ENCODE measurements at places on chromosomes 13 and 19.

- DNase-seq = no peak
These were observed 254.2 kb downstream of the GPC5 start for GRCh38 chr13:91652404-91653301.

DNA sequence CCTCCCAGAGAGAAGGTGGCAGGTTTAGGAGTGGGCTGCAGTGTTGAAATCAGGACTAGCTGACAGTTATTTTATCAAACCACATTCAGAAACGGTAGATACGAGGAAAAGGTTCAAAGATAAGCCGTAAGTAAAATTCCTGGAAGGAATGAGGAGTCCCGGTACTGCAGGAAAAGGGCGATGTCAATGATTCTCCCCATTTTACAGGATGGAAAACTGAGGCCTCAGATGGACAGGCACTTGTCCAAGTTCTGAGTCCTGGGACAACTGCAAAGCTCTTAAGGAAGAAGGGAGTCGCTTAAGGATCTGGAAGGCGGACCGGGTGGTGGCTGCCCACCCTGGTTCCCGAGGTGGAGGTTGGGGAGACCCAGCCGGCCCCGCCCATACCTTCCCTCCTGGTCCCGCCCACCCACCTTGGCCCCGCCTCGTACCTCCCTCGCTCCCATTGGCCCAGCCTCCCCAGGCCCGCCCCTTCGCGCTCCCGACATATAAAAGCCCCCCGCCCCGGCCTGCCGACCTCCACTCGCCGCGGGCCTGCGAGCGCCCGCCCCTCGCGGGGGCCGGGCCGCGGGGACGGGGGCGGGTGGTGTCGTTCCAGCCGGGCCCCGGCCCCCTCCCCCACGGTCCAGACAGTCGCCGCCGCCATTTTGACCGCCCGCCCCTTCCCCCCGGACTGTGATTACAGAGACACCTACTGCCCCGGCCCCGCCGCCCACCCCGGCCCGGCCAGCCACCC lies 603 bp downstream of the RFX1 start:
- DNase-seq = peak; percentile 77

DNA sequence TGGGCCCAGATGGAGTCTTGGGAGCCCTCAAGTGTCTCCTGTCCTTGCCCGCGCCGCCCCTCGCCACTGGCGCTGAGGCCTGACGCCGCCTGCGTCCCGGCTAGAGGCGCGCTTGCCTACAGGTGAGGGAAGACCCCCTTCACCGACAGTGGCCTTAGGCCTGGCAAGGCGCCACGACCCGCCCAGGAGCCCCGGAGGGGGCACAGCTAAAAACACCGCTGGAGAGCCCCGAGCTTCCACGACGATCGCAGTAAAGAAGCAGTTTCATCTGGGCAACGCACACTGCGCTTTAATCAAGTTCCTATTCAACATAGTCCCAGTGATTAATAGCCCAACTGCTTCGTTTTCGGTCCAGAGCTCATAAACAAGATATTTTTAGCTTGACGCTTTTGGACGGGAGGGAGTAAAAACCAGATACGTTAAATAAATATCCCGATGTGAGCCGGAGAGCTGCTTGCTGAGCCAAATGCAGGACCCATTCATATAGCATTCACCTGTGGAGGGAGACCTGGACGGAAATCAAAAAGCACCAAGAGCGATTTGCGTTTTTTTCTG lies 1.5 kb upstream of the CEBPA start:
- DNase-seq = no peak

GRCh38 chr13:112059457-112060281 lies 7.3 kb upstream of the SOX1 start:
- DNase-seq = no peak

DNA sequence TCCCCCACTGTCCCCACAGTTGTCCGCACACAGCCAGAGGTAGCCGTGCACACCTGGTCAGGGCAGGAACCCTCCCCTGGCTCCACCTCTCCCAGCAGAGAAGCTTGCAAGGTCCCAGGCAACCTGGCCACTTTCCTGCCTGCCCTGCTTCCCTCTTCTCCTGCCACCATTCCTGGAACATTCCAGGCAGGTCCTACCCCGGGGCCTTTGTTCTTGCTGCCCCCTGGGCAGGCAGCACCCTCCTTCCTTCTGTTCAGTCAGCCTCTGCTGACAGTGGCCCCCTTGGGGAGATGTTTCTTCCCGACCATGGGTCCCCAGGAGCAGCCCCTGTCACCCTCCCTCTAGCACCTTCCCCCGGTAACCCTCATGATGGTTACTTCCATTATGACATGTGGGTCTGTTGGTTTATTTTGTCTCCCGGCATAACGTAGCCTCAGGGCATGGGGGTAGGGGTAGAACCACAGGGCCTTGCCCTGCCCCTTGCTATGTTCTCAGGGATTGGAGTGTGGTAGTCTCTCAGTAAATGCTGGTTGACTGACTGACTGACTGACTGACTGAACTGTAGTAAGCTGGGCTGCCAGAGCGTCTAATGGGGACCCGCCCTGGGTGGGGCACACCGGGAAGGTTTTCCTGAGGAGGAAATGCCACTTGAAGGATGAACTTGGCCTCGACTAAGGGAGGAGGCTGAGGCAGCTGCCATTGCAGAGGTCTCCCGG lies 10.8 kb downstream of the PAK4 start:
- DNase-seq = no peak

GRCh38 chr13:63425131-63425530 lies 2009.5 kb upstream of the PCDH20 start:
- DNase-seq = no peak

GRCh38 chr19:13012690-13013608 lies 17.7 kb downstream of the NFIX start:
- DNase-seq = no peak

DNA sequence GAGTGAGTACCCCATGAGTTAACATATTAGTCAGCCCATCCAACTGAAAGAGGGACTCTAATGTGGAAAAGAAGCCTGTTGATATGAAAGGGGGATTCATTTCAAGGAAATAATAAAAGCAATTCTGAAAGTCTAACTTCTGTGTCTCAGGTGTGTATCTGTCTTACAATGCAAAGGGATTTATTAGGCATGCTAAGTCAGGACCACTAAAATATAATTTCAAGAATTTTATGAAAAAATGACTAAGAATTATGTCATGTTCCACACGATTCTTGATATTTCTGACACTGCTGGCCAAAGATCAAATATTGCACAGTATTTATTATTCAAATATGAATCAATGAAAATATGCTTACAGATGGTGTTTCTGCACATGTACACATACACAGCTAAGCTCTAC lies 130.8 kb downstream of the KLF12 start:
- no peak for DNase-seq

- DNase-seq = peak; percentile 74
These were observed at the start of gene ZNF541 for GRCh38 chr19:47573071-47574026. ZNF541 (minus strand) TSS chr19:47573148; CDS start chr19:47555856, 17,292 bp downstream.
